ENCODE measurements at places on chromosomes 4 and X. TPM values are rescaled to one million over a fixed set of nuclear protein-coding genes. Genes with fewer than 3 reads are reported as not detected.
A peak's percentile ranks its signal among the peaks of the same experiment; 100 is the strongest.

- no peak overlapping the region for H3K27ac ChIP-seq
- H3K4me3 ChIP-seq = no peak overlapping the region
- H3K36me3 ChIP-seq = no peaks in the 10 kb centered on the region
- no peak for DNase-seq
These were observed 5.7 kb downstream of the CBLL2 start for GRCh38 chrX:22278375-22278774.

- no peaks in the 10 kb centered on the region for H3K4me1 ChIP-seq
- no peaks in the 10 kb centered on the region for H3K36me3 ChIP-seq
- no peak overlapping the region for H3K27ac ChIP-seq
- peak; percentile 17 for DNase-seq
- H3K4me3 ChIP-seq = peak overlapping the region; percentile 50
- H3K27me3 ChIP-seq = no peaks in the 10 kb centered on the region
These were observed 716 bp downstream of the FHIP1A start for GRCh38 chr4:151409470-151410313.

GRCh38 chr4:11399461-11399971 is 29.2 kb downstream of the HS3ST1 start:
- no peaks in the 10 kb centered on the region for H3K4me1 ChIP-seq
- DNase-seq = no peak
- no peak overlapping the region for H3K27ac ChIP-seq
- no peaks in the 10 kb centered on the region for H3K27me3 ChIP-seq
- H3K4me3 ChIP-seq = no peak overlapping the region
- no peaks in the 10 kb centered on the region for H3K36me3 ChIP-seq

DNA sequence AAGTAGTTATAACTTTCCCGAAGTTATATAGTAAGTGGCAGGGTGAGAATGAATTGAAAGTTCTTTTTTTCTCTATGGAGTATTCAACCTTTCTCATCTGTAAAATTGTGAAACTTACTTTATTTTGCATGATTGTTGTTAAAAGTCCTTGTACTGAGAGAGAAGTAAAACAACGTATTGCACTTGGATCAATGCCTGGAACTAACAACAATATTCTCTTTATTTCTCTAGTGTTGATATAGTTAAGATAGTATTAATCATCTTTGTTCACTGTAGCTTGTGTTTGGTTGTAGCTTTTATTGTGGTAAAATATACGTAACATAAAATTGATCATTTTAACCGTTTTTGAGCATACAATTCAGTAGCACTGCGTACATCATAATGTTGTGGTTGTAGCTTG is 48.7 kb downstream of the STIM2 start:
- no peaks in the 10 kb centered on the region for H3K36me3 ChIP-seq
- no peak for DNase-seq
- H3K27ac ChIP-seq = no peak overlapping the region
- H3K4me1 ChIP-seq = peaks cover 25% of the 10 kb centered on the region
- no peak overlapping the region for H3K4me3 ChIP-seq
- H3K27me3 ChIP-seq = no peaks in the 10 kb centered on the region

GRCh38 chrX:44042751-44043150 is 69.6 kb upstream of the NDP start:
- H3K36me3 ChIP-seq = no peaks in the 10 kb centered on the region
- no peak overlapping the region for H3K27ac ChIP-seq

DNA sequence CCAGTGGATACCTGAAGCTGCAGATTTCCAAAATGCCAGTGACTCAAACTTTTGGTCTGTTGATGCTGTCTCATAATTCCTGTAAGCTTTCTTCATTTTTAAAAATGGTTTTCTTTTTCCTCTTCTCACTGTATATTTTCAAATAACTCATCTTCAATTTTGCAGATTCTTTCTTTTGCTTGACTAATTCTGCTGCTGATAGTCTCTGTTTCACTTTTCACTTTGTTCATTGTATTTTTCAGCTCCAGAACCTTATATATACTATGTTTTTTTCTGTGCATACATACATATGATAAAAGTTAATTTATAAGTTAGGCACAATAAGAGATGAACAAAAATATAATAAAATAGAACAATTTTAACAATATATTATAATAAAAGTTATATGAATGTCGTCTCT is 237.7 kb upstream of the GPRIN3 start:
- DNase-seq = no peak
- H3K36me3 ChIP-seq = no peaks in the 10 kb centered on the region
- no peaks in the 10 kb centered on the region for H3K4me1 ChIP-seq
- H3K4me3 ChIP-seq = no peak overlapping the region

DNA sequence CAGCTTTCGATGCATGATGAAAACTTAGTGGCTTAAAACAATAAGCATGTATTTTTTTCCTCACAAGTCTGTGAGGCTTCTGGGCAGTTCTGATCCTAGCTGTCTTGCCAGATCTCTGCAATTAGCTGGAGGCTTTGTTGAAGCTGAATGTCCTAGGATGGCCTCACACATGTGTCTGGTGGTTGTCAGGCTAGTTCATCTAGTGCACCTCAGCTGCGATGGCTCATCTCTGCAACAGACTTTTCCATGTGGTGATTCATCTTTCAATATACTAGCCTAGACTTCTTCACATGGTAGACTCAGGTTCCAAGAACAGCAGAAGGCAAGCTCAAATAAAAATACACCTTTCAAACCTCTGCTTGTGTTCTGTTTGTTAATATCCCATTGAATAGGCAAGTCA is 66.5 kb upstream of the IL1RAPL1 start:
- H3K4me3 ChIP-seq = no peak overlapping the region
- H3K27ac ChIP-seq = no peak overlapping the region
- H3K4me1 ChIP-seq = no peaks in the 10 kb centered on the region
- H3K36me3 ChIP-seq = no peaks in the 10 kb centered on the region

- no peaks in the 10 kb centered on the region for H3K4me1 ChIP-seq
- DNase-seq = no peak
- H3K4me3 ChIP-seq = no peak overlapping the region
These were observed 359.7 kb downstream of the ADAM29 start for GRCh38 chr4:175277816-175278215.

GRCh38 chrX:36856849-36857248 is 151.3 kb upstream of the FAM47C start:
- H3K36me3 ChIP-seq = no peaks in the 10 kb centered on the region
- no peak for DNase-seq
- H3K27ac ChIP-seq = no peak overlapping the region
- no peaks in the 10 kb centered on the region for H3K4me1 ChIP-seq

Gene GYPE
- total RNA-seq = 0.12 TPM

Gene RGN
- total RNA-seq = not detected

Gene MAGEB16
- not detected for total RNA-seq

Gene PPP2R3B
- 28.9 TPM for total RNA-seq

Gene AKAP4
- total RNA-seq = not detected

Measured in naive thymus-derived CD4-positive, alpha-beta T cell (primary cell).